ENCODE measurements at places on chromosomes 2 and 18.

DNA sequence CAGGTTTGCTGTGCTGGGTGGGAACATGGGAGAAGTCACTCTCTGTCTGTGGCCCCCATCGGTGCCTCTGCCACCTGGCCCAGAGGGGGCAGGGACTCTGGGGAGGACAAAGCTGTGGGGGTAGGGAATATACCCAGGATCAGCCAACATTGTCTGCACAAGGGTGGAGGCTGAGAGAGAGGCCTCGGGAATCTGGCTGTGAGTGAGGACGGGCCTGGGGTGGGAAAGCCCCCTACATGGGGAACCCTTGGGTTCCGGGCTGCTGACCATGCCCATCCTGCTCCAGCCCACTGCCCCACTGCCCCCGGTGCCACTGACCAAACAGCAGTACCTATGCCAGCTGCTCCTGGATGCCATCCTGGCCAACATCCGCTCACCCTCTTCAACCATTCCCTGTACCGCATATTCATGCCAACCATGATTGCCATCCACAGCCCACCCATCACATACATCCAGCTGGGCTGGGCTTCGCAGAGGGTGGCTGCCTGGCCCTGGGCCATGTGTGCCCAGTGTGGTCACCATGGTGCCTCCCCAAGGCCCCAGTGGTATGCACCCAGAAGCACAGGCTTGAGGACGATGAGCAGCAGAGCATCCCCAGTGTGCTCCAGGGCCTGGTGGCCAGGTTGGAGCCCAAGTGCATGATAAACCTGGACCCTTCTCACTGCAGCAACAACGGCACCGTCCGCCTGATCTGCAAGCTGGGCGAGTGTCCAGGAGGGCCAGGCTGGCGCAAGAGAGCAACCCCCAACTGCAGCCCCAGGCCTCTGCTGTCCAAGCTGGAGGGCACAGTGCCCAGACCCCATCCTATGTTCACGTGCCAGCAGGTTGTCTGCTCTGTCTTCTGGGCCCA is 6.9 kb upstream of the POTEF start:
- DNase-seq = no peak

DNA sequence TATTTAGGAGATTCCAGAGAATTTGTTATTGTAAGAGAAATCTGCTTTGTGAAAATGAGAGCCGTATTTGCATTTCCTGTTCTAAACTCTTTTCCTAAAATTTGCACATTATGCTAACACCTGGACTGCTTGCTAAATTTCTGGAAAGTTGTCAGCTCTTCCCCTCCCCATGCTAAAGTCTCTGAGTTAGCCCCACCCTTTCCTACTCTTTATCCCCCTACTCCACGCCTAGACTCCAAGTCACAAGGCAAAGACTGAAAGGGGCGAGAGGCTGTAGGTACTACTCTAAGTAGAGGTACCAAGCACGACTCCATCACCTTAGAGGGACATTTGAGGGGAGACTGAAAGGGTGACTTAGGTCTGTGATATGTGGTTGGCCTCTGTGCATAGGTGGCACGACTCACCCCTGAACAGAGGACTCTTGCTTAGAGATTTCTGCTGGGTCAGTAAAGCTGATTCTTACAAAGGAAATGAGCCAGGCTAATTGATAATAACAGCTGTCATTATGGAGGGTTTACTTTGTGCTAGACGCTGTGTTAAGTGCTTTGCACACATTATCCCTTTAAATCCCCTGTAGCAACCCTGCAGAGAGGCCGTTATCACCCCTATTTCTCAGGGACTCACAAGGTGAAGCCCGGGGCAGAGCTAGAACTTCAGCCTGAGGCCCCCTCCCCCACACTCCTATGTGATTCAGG is 373.5 kb downstream of the EN1 start:
- DNase-seq = no peak

DNA sequence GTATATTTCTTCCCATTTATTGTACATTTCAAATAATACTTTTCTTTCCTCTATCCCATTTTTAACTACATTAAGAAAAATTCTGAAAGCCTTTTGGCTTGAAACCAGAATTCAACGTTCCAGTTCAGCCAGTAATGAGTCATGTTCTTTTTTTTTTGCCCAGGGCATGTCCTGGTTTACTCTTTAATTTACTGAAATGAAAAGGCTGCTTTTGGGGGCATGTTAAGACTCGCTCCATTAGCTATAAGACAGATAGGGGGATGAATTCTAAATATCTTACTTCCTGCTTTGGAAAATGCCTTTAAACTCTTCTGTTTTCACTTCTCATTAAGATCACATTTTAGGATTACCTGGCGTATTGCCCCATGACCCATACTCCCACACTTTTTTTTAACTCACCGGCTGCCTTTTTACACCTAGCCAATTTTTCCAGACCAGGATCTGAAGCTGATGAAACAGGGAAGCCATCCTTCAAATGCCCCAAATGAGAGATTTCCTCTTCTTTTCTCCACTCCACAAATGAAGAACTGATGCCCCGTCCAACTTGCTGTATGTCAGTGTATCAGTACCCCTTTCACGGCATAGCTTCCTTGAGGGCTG is 585 bp downstream of the ABCA12 start:
- no peak for DNase-seq

- DNase-seq = no peak
These were observed 98.8 kb downstream of the TRABD2A start for GRCh38 chr2:84781942-84782716.

DNA sequence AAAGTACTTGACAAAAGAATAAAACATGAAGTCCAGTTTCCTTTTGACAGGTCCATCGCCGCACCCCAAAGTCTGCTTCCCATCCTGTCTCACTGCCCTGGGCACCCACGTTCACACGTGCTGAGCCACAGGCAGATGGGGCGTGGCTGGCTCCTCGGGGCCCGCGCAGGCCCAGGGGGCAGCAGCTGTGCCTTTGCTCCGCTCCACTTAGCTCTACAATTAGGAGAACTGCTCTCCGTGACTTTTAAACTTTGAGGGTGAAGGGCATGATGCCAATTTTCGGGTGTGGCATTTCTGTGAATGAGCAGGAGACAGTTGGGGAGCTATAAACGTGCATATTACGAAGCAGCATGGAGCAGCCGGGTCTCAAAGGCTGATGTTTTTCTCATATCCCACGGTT is 152.4 kb downstream of the TDRD15 start:
- DNase-seq = no peak

DNA sequence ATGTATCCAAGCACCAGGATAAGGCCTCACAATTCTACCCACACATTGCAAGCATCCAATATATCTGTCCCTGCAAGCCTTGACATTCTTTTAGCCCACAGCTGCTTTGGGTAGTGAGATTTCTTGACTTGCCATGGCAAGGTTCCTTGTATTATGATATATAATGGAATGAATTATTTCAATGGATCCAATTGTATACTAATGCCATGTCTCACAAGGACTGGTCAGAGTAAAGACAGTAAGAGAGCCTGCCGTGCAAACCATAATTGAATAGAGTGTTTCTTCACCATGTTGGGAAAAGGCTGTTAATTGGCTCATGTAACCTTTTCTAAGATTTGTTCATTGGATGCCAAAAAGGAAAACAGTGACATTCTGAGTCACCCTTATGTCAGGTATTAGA is 64.3 kb upstream of the RBBP8 start:
- DNase-seq = no peak

- DNase-seq = no peak
These were observed 45.9 kb upstream of the SIX2 start for GRCh38 chr2:45055162-45055605.

DNA sequence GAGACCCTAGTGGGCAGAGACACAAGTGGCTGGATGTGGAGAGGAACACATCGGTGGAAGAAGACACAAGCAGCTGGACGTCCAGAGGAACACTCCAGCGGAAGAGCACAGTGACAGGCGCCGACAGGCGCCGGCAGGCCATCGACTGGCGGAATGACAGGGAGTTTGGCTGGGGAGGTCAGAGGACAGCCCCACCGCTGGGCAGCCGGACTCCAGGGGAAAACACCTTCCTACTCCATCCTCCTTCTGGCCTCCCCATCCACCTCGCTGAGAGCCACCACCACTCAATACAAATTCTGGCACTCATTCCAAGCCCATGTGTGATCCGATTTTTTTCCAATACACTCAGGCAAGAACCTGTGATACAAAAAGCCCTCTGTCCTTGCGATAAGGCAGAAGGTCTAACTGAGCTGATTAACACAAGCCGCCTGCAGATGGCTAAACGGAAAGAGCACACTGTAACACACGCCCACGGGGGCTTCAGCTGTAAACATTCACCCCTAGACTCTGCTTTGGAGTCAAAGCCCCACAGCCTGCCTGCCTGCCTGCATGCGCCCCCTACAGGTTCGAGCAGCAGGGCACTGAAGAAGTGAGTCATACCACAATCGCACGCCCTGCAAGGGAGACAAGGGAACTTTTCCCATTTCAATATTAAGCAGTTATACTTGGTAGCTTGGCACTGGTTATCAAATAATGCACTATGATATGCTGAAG is 50.2 kb upstream of the LRP1B start:
- no peak for DNase-seq

- DNase-seq = no peak
These were observed 46.3 kb upstream of the ITGB6 start for GRCh38 chr2:160246356-160246755.

DNA sequence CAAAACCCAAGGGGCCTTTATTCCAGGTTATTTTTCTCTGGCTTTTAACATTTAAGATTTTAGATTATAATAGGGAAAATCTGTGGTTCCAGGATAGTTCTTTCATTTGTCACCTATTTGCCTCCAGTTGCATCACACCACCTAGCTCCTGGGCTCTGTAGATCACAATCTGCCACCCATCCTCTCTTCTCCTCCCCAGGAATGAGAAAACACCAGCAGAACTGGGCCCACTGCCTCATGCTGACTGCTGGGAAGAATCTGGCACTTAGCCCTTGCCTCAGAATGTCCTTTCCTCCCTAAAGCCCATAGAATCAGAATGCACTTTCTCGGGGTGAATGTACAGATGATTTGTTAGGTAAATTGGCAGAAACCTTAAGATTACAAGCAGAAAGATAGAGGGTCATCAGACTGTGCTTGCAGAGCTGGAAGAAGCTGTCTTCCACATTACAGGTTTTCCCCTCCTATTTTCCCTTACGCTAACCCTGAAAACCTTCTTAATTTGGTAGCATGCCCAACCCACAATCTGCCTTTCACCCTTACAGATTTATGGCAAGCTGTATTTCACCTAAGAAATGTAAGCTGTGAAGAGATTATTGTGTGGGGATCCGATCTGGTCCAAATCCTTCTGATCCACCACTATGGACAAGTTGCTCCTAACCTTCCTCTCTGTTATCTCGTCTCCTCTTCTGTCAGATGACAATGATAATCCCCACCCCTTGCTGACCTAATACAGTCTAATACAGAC is 72.6 kb downstream of the LRRC30 start:
- no peak for DNase-seq

- no peak for DNase-seq
These were observed 39.2 kb upstream of the TTN start for GRCh38 chr2:178846458-178846802.

GRCh38 chr2:53660886-53661285 is 106.7 kb upstream of the CHAC2 start:
- DNase-seq = no peak

DNA sequence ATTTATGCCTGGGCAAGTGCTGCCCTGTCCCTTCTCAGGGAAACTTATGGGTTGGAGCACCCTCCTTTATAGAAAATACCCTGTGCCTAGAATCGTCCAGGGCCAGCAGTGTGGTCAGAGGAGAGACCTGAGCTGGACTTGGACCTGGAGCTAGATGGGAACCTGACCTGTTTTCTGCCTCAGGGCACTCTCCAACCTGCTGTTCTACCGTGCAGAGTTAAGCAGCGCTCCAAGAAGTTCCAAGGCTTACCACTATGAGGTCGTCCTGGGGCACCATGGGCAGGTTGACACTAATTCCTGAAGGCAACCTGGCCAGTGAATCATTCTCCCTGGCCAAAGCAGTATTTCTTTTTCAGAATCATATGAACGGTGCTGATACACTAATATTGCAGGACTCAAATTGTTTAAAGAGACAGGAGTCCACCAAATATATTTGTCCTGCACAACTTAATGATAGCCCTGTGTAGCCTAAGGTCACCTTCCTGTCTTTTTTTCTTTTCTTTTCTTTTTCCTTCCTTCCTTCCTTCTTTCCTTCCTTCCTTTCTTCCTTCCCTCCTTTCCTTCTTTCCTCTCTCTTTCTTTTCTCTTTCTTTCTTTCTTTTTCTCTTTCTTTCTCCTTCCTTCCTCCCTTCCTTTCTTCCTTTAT is 455.4 kb upstream of the HNMT start:
- DNase-seq = no peak

- no peak for DNase-seq
These were observed 46.1 kb downstream of the TACR1 start for GRCh38 chr2:75153221-75153620.

- no peak for DNase-seq
These were observed 259.8 kb upstream of the CXCR4 start for GRCh38 chr2:136377423-136378382.

- no peak for DNase-seq
These were observed 75.7 kb downstream of the DOCK10 start for GRCh38 chr2:224966613-224967012.

GRCh38 chr2:10352361-10352760 is 49.7 kb downstream of the HPCAL1 start:
- DNase-seq = no peak

GRCh38 chr2:16162491-16163040 is 222.2 kb downstream of the MYCN start:
- no peak for DNase-seq

DNA sequence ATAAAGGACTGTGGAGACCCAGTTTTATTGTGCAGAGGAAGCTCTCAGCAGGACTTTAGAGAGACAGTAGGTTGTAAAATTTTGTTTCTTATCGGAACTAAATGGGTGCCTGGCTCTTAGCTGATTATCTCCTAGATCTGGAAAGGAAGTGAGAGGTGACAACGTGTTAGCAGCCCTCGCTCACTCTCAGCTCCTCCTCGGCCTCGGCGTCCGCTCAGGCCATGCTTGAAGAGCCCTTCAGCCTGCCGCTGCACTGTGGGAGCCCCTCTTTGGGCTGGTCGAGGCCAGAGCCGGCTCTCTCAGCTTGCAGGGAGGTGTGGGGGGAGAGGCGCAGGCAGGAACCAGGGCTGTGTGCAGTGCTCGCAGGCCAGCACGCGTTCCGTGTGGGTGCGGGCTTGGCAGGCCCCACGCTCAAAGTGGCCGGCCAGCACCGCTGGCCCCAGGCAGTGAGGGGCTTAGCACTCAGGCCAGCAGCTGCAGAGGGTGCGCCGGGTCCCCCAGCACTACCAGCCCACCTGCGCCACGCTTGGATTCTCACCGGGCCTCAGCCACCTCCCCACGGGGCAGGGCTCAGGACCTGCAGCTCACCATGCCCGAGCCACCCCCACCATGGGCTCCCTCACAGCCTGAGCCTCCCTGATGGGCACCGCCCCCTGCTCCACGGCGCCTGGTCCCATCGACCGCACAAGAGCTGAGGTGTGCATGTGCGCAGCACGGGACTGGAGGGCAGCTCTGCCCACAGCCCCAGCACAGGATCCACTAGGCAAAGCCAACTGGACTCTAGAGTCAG is 4.6 kb upstream of the MFF start:
- DNase-seq = no peak
